LNCaP clone FGC (cell line): ENCODE measurements at places on chromosomes 1 and 21.

DNA sequence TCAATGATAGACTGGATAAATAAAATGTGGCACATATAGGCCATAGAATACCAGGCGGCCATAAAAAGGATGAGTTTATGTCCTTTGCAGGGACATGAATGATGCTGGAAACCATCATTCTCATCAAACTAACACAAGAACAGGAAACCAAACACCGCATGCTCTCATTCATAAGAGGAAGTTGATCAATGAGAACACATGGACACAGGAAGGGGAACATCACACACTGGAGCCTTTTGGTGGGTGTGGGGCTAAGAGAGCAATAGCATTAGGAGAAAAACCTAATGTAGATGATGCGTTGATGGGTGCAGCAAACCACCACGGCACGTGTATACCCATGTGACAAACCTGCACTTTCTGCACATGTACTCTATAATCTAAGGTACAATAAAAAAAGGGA is 883.4 kb upstream of the PRMT6 start:
- DNase-seq, result no peak

GRCh38 chr1:99755664-99756063 is 10.8 kb downstream of the FRRS1 start:
- no peak for DNase-seq

DNA sequence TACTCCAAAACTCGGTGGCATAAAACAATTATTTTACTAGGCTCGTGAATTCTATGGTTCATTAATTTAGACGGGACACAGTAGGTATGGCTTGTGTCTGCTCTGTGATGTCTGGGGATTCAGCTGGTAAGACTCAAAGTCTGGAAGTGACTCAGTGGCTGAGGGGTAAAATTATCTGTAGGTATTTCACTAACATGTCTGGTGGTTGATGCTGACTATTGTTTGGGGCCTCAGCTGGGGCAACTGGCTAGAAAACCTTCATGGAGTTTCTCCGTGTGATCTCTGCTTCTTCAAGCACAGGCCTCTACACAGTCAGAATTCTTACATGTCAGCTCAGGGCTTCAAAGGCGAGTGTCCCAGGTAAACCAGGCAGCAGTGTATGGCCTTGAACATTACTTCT is 41.2 kb upstream of the KLF17 start:
- no peak for DNase-seq

DNA sequence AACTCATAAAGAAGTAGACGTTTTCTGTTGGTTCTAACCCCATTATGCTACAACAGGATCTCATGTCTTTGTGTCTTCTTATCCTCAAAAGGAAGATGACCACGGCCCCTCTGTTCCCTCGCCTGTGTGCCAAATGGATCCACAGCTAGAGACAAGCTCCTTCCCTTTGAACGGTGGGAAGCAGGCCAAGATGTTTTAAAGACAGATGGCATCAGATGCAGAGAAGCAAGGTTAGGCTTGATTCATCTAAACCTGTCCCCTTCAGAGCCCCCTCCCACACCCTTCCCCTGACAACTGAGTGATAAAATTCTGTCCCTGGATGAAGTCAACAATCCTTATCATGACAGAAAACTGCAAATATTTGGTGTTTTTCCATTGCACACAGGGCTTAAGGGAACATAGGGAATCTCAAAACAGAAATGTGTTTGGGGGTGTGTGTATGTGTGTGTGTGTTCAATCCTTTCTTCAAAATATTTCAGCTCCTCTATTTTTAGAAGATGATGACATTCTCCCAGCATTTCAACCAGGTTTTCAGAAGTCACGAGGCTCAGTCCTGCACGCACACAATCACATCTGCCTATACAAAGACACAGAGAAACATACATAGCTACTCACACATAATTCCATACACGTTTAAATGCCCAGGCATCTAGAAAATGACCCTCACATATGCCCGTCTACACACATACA is 27.8 kb upstream of the FMOD start:
- DNase-seq, result no peak

- DNase-seq, result no peak
Observed at GRCh38 chr21:32463889-32464300, 51.4 kb downstream of the EVA1C start.

DNA sequence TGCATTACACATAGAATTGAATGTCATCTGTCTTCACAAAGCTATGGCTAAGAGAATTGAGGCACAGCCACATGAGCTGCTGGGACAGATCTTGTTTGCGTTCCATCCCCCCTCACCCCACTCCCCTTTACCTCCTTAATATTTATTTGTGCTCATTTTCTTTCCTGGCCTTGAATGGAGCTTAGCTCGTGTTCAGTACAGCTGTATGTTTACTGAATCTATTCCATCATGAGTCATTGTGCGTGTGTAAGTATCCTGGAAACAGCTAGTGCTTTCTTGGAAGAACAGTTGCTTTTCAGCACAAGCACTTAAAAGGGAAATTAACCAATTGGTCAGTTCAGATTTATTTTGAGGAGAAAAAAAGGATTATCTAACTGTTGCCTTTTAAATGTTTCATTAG is 14.7 kb downstream of the PROX1 start:
- no peak for DNase-seq
